ENCODE measurements at places on chromosomes 6 and 20.

DNA sequence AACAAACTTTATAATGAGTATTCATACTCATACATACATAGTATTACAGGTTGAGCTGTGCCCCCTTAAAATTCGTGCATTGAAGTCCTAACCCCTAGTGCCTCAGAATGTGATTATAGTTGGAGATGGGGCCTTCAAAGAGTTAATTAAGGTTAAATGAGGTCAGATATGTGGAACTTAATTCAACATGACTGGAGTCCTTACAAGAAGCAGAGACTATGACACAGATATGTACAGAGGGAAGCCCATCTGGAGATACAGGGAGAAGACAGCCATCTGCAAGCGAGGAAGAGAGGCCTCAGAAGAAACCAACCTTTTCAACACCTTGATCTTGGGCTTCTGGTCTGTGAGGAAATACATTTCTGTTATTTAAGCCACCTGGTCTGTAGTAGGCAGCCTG, 536.1 kb upstream of the AGPAT4 start:
- DNase-seq, result no peak

DNA sequence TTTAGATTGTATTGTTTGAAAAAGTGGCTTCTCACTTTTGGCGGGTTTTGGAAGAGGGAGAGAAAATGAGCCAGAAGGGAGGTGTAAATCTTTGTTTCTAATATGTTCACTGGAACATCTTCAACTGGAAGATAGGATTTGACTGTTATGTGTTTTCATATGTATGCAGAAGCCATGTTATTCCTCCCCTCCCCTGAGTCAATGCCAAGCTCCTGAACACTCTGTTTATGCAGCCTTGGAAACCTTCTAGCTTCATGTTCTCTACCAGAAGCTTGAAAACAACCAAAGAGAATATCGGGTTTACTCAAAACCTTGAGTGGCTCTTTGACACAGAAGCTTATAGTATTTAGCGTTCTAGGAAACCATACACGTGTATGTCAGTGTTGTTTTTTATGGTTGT, 279.1 kb downstream of the PRL start:
- DNase-seq, result no peak

DNA sequence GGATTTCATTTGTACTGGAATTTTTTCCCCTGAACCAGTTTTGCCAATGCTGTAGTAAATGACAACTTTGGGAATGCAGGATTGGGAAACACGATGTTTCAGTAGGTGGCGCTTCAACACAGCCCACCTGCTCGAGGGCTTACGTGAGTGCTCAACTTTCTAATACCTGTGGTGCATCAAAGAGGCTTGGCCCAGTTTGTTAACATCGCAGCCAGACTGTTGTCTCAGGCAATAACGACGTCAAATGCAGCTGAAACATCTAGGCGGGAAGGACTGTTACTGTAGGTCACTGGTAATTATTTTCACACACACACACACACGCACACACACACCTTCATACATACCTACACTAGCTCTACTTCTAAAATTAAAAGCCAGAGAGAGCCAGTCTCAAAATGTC, 815.5 kb upstream of the SLC35B3 start:
- DNase-seq, result no peak

GRCh38 chr6:11202513-11203305, 29.8 kb downstream of the NEDD9 start:
- DNase-seq, result no peak

- DNase-seq, result no peak
These were observed 201.1 kb downstream of the TFAP2B start for GRCh38 chr6:51019806-51020205.

GRCh38 chr20:11573507-11573906, 344.2 kb upstream of the BTBD3 start:
- no peak for DNase-seq

GRCh38 chr6:90274451-90275030, 22.1 kb downstream of the BACH2 start:
- DNase-seq, result no peak

DNA sequence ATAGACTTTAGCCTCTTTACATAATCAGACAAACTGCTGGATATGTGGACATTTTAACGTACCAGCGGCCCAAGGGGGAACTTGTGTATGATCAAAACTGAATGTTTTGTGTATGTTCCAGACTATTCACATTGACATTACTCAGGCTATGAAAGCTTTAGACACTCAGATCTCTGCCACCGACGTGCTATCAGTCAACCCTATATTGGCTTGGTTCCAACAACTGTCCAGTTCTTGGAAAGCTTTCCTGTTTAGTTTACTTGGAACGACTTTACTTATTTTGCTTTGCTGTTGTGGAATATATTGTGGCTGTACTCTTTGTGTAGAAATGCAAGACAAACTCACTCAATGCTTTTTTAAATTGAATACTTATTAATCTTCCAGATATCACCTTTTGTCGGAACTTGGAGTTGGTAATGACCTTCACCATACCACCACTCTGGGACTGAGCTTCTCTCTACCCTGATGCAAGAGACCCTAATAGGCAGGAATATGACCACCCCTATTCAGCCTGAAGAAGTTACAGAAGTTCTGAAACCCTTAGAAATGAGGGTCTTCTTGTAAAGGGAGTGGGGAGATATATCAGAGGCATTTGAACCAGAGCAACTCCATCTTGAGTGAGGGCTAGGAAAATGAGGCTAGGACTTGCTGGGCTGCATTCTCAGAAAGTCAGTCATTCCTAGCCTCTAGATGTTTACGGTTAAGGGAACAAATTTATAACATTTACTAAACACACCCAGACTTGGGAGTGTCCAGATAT, 49.0 kb upstream of the PAX1 start:
- no peak for DNase-seq

- DNase-seq, result peak; percentile 93
These were observed 15.7 kb downstream of the NRSN2 start for GRCh38 chr20:362271-363254.

- no peak for DNase-seq
These were observed 80.2 kb downstream of the GMPR start for GRCh38 chr6:16318538-16318937.

DNA sequence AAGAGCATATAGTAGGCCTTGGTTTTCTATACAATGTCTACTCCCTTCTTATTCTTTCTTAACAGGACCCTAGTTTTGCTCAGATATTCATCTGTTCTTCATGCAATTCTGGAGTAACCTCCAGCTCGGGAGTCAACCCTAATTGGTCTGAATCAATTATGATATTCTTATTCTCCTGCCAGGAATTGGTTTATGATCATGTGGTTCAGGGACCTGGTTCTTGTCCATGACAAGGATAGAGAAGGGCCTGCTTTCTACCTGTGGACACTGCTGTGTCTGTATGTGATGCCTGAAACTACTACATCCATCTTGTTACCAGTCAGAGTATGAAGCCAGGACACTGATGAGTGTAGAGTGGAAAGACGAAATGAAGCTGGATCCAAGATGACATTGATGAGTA, 24.4 kb upstream of the FAM184A start:
- no peak for DNase-seq

DNA sequence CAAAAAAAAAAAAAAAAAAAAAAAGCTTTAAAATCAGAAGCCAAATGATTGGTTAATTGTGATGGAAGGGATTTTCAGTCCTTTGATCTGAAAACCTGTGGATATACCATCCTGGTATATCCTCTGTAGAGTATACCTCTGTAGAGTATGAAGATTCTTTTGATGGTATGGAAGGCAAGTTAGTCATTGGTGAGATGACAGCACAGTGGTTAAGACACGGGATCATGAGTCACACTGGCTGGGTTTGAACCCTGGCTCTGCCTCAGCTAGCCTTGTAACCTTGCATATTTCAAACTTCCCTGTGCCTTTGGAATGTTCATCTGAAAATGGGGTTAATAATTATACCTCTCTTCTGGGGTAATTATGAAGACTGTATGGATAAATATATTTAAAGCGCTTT, 179.3 kb downstream of the CARMIL1 start:
- no peak for DNase-seq

GRCh38 chr20:3586093-3586492, 77.1 kb downstream of the GFRA4 start:
- DNase-seq, result no peak

DNA sequence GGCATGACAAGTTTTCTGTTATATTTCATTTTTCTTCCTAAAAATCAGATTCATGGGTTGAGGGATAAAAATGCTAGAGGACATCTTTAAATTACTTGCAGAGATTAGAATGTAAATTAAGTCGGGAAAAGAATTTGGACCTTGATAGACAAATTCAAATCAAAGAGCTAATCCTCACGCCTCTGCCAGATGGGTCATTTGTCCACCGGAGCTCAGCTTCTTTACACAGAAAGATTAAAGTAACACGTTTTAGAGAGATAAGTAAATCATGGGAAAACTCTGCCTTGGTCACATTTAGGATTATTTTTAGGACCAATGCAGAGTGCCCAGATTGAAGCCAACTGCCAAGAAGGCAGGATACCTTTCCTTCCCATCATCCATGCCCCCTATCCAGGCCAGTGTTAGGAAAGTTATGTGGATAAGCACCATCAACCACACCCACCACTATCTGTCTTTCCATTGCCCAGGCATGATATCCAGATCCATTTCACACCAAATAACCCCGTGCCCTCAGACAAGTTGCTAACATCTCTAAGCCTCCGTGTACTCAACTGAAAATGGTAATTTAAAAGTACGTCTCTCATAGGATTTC, 397.4 kb upstream of the PLCB4 start:
- no peak for DNase-seq

- DNase-seq, result no peak
These were observed 20.3 kb downstream of the RIN2 start for GRCh38 chr20:19778404-19778803.

DNA sequence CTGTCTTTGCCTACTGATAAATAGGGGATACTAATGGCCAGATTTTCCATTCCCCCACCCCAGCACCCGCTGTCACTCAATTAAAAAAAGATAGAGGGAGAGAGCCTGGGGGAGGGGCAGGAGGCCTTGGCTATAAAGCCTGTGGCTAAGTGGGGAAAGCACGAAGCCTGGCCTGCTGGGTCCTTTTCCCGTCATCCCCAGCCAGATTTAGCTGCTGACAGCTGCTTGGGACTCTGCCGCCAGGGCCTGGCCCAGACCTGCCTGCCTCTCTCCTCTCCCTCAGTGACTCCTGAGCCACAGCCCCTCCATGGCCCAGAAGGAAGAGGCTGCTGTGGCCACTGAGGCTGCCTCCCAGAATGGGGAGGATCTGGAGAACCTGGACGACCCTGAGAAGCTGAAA, at the start of gene APOBEC2:
TSS of gene APOBEC2 (plus strand) at position 162 of the 400 bp plus-strand sequence. CDS start at position 308, 146 bp downstream.
- DNase-seq, result no peak

- DNase-seq, result no peak
These were observed 449.8 kb downstream of the HACE1 start for GRCh38 chr6:104409913-104410312.

DNA sequence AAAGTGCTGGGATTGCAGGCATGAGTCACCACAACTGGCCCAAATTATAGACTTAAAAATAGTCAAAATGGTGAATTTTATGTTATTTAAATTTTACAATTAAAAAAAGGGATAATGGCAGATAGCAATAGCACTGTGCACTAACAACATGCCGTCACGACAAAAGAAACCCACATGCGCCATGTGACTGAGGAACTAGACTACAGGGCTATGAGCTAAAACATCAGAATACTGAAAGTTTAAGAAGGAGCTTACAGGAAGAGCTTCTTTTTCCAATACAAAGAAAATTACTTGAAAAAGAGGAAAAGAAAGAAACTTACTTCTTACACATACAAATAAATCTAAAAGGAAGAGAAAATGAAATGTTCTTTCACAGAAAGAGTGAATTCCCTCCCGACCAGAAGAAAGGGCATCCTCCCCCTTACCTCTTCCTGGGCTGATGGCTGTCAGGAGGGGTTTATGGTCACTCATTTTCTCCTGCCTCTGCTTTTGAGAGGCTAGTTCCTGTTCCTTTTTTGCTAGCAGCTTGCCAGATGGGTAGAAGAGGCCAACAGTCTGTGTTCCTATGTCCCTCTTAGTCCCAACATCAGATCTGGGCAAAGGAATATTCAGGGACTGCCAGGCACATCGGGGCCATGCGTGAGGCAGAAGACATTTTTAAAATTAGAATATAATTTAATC, 54.5 kb downstream of the DZANK1 start:
- peak; percentile 78 for DNase-seq

GRCh38 chr20:41738604-41739206, 120.5 kb upstream of the CHD6 start:
- no peak for DNase-seq

DNA sequence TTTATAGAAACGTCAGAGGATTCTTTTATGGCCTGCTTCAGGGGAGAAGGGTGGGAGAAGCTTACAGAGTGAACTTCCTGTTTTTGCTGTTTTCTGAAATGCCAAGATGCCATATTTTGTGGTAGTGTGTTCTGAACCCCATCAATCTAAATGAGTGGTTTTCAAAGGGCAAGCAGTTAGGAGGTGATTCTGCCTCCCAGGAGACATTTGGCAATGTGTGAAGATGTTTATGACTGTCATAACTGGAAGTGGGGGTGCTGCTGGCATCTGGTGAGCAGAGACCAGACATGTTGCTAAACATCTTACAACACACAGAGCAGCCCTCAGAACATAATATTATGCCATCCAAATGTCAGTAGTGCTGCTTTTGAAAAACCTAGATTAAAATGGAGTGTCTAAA, 6.0 kb upstream of the PRL start:
- DNase-seq, result no peak

DNA sequence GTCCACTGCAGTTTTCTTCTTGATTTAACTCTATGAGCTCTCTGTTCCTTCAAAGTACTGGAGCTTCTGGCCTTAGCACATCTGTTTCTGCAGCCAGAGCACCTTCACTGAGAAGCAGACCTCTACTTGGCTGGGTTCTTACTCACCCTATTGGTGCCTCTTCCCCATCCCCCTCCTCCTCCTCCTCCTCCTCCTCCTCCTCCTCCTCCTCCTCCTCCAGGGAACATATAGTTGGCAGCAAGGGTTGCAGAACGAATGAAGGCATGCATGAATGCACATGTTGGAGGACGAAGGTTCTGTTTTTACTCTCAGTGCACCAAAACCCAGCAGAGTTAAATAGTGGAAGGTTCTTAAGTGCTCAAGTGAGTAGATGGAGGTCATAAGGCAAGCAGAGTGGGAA, 141.0 kb upstream of the ESR1 start:
- no peak for DNase-seq

- no peak for DNase-seq
These were observed 311.6 kb upstream of the ECI2 start for GRCh38 chr6:4446982-4447381.

GRCh38 chr20:57959018-57959417, 249.2 kb upstream of the PMEPA1 start:
- no peak for DNase-seq

- no peak for DNase-seq
These were observed 35.2 kb upstream of the EPHA7 start for GRCh38 chr6:93454533-93454932.

Measured in GF-D8 (cell line).